ENCODE measurements at places on chromosomes 5 and 9.

- peak; percentile 67 for DNase-seq
Observed at GRCh38 chr9:97109194-97109811, 70.4 kb upstream of the CTSV start.

- DNase-seq, result peak; percentile 71
Observed at GRCh38 chr9:5838884-5839571, 6.1 kb upstream of the ERMP1 start.

GRCh38 chr9:77013932-77014596, 5.4 kb upstream of the FOXB2 start:
- no peak for DNase-seq

GRCh38 chr9:99681113-99681512, 140.6 kb upstream of the NR4A3 start:
- DNase-seq, result no peak

Measured in transverse colon (tissue), 4 donors.